ENCODE measurements at places on chromosomes 4 and X. TPM values are rescaled to one million over a fixed set of nuclear protein-coding genes. Genes with fewer than 3 reads are reported as not detected.

GRCh38 chrX:17555846-17556245 lies 180.8 kb downstream of the NHS start:
- DNase-seq, result no peak

DNA sequence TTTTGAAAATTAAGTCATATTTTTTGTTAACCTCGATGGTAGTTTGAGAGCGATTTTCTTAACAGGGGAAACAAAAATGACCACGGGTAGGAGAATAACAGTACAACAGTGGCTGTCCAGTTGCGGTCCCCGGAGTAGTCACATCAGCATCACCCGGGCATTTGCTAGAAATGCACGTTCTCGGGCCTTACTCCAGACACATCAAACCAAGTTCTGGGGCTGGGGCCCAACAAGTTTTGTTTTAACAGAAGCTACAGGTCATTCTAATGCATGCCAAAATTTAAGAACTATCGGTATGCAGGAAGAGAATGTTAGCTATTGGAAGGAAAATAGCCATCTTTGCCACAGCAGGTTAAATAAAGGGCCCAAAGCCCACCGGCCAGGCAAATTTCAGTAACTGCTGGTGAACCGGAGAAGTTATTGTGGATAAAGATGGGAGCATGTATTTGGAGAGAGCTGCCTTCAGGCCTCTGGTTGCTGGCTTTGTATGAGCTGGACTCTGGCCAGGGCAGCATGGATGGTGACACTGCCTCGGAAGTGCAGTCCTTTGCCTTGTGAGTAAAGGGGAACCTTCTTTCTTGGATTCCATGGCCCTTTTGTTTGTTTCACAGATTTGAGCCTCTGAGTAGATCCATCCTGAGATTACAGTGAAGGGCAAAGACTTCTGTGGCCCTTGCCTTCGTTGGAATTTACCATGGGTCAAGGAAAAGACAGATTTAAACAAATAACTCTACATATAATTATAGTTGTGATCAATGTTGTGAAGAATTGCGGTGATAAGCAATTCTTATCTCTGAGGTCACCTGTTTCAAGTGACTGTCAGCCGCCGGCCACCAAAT lies 62.1 kb downstream of the TBC1D14 start:
- DNase-seq, result no peak

- DNase-seq, result no peak
Observed at GRCh38 chr4:38415682-38416081, 248.3 kb upstream of the KLF3 start.

GRCh38 chrX:13165266-13166189 lies 121.1 kb upstream of the FAM9C start:
- no peak for DNase-seq

Gene RTL9
- not detected for total RNA-seq

Gene TACR3
- total RNA-seq, result not detected

DNA sequence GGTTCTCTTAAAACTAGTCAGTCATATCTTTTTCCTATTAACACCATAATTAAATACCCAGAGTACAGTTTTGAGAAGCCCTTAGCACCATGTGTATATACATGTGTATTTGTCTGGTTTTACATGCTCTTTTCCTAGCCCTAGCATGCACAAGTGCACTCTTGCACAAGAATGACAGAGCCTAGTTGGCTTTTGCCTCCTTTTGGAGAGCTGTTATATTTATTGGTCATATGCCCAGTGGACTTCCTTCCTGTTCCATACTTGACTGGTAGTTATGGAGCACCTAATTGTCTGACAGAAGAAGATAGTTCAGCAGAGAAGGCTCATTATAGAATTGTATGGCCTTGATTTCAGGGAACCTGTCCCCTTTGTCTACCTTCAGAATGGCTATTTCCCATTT lies 155.6 kb downstream of the ARX start:
- no peak for DNase-seq

Gene VMA21
- total RNA-seq, result 45.8 TPM

- no peak for DNase-seq
Observed at GRCh38 chr4:156992943-156993342, 21.3 kb upstream of the PDGFC start.

Gene TGIF2LX
- not detected for total RNA-seq

DNA sequence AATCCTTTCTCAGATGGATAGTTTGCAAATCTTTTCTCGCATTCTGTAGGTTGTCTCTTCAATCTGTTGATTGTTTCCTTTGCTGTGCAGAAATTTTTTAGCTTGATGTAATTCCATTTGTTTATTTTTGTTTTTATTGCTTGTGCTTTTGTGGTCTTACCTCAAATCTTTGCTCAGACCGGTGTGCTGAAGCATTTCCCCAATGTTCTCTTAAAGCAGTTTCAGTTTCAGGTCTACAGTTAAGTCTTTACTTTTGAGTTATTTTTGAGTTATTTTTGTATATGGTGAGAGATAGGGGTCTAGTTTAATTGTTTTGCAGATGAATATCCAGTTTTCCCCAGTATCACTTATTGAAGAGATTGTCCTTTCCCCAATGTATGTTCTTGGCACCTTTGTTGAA lies 18.2 kb upstream of the SLC25A14 start:
- no peak for DNase-seq

Gene CXCL6
- total RNA-seq, result not detected

GRCh38 chr4:112567536-112567935 lies 51.6 kb upstream of the NEUROG2 start:
- DNase-seq, result no peak

GRCh38 chr4:168879188-168879587 lies 130.9 kb downstream of the CBR4 start:
- no peak for DNase-seq

DNA sequence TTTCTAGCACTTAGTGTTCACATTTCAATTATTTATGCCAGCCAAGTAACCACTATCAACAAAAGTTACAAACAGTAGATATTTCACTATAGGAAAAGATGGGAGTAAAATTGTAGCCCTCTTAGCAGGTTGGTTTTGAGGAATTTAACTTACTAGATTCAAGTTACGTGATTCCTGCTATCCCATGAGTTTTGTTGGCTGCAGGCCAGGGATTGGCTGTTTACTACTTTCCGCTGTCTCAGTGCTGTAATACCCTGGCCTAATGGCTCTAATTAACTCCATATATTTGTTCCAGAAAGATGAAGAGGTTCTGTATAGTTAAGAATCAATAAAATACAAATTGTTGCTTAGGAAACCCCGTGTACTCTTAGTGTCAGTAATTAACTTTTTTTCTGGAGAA lies 55.5 kb upstream of the MAGED1 start:
- DNase-seq, result no peak

Gene MAGED4
- total RNA-seq, result 0.26 TPM
